ENCODE measurements at places on chromosomes 1 and 21.

GRCh38 chr21:34517491-34518245 is 5.7 kb upstream of the KCNE1 start:
- peak; percentile 14 for DNase-seq

DNA sequence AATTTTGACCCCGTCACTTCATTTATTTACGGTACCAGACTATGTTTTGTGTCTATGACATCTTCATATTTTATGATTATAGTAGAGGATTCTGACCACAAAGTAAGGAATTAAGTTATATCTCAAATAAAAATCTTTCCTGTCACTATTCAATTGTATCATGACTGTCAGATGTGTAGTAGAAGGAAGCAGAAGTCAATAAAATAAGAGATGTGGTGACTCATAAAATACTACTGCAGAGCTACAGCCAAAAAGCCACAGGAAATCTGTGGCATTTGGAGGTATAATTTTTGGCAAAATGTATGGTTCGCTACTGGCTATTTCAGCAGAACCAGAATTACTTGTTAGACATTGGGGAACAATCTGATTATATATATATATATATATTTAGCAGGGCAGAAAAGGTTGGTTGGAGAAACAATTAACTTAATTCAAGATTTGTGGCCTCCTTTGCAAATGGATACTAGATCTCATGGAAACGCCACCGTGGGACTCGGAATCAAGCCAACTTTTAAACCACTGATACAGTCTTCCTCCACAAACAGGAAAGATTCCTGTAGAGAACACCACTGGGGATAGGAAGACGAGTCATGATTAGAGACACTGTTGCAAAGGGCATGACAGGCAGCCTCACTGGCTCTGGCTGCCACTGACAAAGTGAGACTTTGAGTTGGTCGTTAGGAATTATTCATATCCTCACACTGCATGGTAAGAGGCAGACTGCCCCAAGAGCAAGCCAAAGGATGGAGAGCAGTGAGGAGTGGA is 5.1 kb downstream of the FCRL2 start:
- peak; percentile 94 for DNase-seq

- no peak for DNase-seq
Observed at GRCh38 chr1:3819771-3820200, 23.5 kb upstream of the LRRC47 start.

DNA sequence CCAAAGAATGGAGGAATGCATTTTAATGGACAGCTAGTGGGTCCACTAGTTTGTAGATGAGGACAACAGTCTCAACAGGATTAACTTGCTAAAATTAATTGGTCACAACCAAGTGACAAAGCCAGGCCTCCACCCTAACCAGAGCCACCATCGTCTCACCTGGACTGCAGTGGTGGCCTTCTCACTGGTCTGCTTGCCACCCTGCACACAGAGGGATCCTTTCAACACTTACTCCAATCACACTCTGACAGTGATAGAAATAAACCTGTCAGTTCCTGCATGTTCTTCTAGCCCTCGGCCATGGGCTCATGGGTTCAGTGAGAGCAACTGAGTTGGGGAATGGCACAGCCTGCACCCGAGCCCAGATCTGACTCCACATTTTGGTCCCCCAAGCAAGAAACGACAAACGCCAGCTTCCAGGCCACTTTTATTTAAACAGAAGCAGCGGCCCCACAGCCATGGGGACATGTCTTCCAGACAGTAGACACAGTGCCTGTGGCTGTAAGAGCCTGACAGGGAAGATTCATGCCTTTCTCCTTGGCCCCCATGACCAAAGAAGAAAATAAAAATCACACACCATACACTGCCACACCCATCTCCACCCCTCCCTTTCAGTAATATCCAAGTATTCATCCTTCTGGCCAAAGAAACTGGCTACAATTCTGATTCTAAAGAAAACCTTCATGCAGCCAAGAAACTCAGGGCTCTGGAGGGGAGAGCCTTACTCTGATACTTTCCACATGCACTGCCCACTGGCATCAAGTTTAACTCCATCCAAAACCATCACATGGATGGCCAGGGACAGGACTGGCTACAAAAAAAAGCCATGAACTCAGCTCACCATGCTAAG is 37.6 kb downstream of the DHCR24 start:
- no peak for DNase-seq

DNA sequence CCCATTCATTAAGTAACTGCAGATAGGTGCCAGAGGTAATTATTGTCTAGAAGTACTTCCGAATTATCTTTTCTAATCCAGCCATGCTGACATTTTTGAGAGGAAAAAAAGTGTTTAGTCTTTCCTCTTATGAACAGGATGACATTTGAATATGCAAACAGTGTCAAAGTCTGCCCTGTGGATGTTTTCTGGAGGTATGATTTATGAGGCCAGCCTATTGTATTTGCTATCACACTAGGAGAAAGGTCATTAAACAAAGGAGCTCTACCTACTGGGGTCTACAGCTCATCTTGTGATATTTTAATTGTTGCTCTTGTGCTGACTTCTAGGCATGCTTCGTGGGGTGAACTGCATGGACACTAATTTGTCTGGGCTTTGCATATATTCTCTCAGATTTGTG is 559.7 kb upstream of the CAMK1G start:
- DNase-seq: no peak

DNA sequence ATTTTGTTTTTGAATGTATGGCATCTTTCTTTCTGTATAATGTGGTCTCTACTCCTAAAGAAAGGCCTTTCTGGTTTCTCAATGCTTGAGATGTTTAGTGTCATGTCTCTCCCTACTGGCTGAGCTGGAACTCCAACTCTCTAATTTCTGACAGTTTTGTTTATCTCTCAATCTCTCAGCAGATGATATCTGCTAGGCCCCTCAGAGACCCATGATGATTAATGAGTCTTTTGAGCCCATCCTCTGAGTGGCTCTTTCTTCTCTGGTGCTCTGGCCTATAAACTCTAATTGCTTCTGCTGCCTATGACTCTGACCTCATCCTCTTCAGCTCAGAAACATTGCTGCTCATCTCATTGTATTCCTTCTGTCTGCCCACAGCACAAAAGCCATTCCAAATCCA is 46.6 kb downstream of the CRB1 start:
- DNase-seq: no peak

DNA sequence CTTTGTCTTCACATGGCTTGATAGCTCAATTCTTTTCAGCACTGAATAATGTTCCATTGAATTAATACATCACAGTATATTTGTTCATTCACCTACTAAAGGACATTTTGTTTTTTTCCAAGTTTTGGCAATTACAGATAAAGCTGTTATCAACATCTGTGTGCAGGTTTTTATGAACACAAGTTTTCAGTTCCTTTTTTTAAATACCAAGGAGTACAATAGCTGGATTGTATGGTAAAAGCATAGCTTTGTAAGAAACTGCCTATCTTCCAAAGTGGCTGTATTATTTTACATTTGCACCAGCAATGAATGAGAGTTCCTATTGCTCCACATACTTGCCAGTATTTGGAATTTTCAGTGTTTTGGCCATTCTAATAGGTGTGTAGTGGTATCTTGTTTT is 4.8 kb upstream of the MCOLN2 start:
- no peak for DNase-seq

DNA sequence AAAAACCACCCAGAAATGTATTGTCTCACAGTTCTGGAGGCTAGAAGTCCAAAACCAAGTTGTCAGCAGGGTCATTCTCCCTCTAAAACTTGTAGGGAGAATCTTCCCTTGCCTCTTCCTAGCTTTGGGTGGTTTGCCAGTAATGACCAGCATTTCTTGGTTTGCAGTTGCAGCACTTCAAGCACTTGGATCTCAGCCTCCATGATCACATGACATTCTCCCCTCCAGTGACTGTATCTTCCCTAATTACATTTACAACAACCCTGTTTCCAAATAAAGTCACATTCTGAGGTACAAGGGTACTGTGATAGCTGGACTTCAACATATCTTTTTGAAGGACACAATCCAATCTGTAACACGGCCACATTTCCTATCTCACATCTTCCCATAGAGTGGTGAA is 37.2 kb downstream of the EVI5 start:
- no peak for DNase-seq

GRCh38 chr1:14372526-14372925 is 226.0 kb upstream of the KAZN start:
- no peak for DNase-seq

GRCh38 chr1:209800984-209801834 is 4.7 kb downstream of the IRF6 start:
- DNase-seq: no peak

DNA sequence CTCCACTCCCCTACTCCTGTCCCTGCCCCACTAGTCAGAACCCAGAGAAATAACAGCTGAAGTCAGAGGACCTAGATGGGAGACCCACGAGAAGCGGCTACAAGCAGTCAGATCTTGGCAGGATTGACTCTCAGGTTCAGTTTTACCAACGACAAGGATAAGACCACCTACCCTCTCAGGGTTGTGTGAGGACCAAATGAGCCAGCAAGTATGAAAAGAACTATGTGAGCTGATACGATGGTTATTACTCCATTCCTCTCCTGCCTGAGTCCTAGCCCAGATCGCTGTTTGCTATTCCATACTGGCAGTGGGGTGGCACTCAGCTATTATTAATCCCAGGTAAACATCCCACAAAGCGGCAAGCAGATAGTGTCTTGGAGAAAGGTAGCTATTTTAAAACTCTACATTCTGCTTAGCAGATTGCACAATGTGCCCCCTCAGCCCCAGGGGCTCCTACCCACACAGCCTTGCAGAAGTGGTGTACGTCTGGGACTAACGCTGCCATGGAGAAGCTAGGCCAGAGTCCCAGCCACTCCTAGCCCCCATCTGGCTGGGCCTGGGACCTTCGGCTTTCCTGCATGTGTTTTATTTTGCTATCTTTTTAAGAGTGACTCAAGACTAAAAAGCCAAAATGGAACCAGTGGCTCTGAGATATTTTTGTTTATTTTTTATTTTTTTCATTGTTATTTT is 58.9 kb downstream of the CD46 start:
- DNase-seq: no peak

DNA sequence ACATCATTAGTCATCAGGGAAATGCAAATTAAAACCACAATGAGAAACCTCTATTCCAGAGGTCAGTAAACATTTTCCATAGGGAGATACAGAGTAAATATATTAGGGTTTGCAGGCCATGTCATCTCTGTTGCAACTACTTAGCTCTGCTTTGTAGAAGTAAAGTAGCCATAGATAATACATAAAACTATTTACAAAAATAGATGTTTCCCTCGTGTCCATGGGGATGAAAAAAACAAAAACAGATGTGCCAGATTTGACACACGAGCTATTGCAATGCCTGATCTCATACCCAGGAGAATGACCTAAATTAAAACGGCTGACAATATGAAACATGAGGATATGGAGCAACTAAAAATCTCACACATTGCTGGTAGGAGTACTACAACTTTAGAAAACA is 17.3 kb downstream of the LTN1 start:
- no peak for DNase-seq

- DNase-seq: no peak
Observed at GRCh38 chr1:104760017-104760416, 1010.3 kb downstream of the AMY1C start.

DNA sequence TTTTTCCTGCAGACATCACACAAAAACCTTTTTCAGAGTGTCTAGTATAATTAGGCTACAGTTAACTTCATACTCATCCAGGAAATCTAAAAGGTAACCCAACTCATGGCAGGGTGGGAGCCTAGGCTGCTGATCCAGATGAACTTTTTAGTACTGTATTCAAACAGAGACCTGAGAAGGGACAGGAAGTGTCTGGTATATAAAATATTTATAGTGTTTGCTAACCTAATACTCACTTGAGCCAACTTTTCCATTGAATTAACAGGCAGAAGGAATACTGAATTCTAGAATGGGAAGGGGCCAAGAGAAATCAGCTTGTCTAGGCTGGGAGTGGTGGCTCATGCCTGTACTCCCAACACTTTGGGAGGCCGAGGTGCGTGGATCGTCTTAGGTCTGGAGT is 22.2 kb upstream of the NKAIN1 start:
- DNase-seq: no peak

DNA sequence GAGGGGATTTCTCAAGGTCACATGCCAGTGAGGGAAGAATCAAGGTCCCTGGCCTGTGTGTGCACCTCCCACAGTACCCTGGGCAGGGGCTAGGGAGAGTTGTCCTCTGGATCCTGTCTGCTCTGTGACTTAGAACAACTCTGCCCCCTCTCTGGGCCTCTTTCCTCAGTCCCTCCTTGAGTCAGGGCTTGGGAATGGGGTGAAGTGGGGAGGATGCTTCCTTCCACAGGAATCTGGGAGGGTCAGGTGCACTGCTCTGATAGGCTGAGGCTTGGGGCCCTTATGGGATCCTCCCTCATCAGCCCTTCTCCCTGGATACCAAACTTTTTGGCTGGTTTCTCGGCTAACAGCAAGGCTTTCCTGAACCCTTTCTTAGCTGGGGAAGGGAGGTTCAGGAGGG is 2.5 kb downstream of the TRNP1 start:
- no peak for DNase-seq

GRCh38 chr1:43799656-43800635 is 92.6 kb downstream of the ST3GAL3 start:
- no peak for DNase-seq

- no peak for DNase-seq
Observed at GRCh38 chr1:234503193-234504050, 24.4 kb upstream of the TARBP1 start.

- DNase-seq: no peak
Observed at GRCh38 chr1:208570362-208570761, 326.2 kb upstream of the PLXNA2 start.

DNA sequence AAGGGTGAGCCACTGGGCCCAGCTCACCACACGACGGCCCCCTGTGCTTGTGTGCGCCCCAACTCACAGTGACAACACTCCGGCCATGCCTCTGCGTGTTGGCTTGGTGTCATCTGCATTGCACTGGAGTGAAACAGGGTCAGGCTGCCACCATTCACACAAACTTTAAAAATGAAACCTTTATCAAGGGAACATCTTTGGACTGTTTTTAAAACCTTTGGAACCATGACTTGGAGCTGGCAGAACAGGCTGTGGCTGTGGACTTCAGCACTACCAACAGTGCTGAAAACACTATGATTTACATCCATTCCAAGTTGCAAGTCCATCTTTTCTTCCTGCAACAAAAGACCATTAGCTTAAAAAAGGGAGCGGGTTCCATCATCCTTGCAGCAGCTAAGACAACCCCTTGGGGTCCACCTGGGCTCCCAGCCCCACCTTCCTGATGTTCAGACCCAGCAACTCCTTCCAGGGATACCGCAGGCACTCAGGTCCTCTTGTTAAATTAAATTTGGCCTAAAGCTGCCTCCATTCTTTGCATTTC is 25.6 kb downstream of the POFUT2 start:
- DNase-seq: no peak

GRCh38 chr1:156515956-156516355 is 15.4 kb upstream of the MEF2D start:
- DNase-seq: no peak

DNA sequence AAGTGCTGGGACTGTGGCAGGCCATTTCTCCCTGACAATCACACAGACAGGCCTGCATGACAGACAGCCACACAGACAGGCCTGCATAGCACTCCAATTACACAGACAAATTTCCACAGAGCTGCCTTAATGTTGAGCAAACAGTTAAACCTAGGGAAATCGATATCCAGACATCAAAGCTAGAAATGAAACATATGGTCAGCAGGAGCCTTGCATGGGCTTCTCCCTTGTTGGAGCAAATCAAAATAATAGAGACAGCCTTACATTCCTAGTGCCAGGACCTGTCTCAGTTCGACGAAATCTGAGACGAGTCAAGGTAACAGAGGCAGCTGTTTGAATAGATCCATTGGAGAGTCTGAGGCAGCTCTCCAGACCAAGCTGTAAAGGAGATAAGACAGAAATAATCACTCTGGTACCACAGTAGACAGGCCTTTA is 42.4 kb downstream of the OLFML3 start:
- no peak for DNase-seq
